ENCODE measurements at places on chromosomes 4 and X.
A peak's percentile ranks its signal among the peaks of the same experiment; 100 is the strongest.

GRCh38 chr4:110898290-110898689 is 275.4 kb upstream of the PITX2 start:
- DNase-seq = no peak

DNA sequence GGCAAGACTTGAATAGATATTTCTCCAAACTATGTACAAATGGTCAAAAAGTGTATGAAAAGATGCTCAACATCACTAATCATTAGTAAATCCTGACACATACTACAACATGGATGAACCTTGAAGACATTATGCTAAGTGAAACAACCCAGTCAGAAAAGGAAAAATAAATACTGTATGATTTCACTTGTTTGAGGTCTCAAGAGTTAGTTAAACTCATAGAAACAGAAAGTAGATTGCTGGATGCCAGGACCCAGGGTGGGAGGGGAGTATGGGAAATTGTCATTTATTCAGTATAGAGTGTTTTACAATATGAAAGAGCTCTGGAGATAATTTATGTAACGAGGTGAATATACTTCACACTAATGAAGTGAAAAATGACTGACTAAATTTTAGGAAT is 32.4 kb downstream of the PRMT9 start:
- DNase-seq = no peak

GRCh38 chr4:6420972-6421371 is 51.4 kb downstream of the PPP2R2C start:
- no peak for DNase-seq

DNA sequence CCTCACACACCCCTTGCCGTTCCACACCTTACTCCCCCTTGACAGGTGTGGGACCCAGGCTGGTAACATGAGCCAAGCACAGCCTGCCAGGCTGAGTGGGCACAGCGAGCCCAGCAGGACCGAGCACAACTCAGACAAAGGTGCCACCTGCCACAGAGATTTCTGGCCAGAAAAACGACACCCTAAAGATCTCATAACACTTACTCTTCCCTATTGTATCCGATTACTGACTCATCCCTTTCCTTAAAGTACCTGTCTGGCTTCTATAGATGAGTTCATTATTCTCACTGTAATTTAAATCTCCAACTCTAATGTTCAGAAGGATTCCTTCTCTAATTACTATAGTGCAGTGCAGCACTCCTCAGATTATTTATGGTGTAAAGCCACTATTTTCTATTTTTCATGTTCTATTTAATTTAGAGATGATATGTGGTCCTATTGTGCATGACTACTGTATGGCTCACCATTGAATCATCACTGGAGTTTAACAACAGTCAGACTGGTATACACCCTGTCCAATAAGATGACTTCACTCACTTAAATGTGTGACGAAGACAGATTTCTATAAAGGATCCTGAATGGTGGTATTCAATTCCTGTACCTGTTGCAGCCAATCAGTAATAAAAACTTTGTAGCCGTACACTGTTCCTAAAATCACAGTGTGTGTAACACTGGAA is 7.6 kb upstream of the SYTL5 start:
- peak; percentile 58 for DNase-seq

DNA sequence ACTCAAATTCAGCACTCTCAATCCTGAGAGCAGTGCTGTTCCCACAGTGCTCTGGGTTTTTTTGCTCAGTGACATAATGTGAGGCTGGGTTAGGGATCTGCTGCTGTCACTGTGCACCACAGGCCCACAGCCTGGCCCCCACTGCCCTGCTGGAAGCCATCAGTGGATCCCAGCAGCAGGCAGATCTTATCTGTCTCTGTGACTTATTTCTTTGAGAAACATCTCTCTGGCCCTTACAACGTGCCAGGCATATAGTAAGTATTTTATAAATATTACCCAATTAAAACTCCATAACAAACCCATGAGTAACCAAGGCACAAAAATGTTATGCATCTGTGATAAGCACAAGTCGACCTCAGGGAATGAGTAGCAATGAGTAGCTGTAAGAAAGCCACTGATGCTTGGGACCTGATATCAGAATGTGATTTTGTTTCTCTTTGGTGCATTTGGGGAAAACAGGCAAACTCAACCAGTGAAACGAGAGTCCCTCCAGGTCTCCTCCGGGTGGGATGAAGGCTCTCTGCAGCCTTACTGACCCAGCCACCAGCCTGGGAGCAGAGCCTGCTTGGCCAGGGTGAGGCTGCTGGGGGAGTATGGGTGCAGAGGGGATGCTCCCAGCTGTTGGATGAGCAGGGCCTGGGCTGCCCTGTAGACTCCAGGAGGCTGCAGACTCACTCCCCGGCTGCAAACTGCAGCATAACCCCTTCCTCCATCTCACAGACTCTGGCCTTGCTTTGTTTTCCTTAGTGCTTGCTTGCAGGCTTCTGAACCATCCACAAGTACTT is 172.7 kb upstream of the LNX1 start:
- DNase-seq = peak; percentile 59

DNA sequence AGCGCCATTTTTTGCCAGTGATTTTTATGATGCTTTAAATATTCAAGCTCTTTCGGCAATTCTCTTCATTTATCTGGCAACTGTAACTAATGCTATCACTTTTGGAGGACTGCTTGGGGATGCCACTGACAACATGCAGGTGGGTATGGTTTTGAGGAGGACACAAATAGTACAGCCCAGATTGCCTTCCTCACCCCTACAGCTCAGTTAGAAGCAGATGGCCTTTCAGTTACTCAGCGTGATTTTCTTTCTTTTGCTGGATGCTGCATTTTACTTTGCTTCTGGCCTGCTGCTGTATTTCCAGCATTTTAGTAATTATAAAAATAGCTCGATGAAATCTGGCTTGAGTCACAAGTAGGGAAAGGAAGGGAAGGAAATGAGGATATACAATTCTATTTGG is 114.7 kb downstream of the SLC4A4 start:
- DNase-seq = no peak
